HFFc6 (cell line): ENCODE measurements at places on chromosomes 6 and 20.

- DNase-seq: no peak
These were observed 57.4 kb downstream of the TMC2 start for GRCh38 chr20:2593756-2594155.

DNA sequence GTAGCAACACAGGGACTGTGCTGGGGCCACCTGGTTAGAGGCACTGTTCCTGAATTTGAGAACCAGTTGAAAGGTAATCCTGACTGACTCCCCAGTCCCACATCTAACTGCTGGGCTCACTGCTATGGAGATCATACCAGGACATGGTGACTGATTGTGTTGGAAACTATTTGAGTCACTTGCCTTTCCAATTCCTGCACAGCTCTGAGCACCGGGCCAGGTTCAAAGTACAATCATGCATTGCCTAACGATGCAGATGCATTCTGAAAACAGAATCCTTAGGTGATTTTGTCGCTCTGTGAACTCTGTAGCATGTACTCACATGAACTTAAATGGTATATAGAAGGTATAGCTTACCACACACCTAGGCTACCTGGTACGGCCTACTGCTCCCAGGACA, 215.3 kb downstream of the BMP7 start:
- DNase-seq: no peak

DNA sequence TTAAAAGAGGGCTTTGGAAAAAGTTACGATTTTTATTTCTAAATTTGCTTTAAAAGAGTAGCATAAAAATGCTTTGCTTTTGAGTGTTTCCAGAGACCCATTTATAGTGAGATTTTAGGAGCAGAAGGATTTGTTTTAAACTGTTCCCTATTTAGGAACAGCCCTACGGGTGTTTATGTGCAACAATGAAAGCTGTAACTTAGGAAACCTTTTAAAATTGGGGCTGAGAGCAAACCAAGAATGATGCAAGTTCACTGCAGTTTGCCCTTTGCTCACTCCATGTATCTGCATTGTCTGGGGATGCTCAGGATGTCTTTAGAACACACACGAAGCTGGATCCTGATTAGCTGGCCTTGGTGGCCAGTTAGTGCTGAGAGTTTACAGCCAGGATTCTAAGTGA, 40.9 kb downstream of the GHRH start:
- DNase-seq: peak; percentile 5

- DNase-seq: no peak
These were observed 50.5 kb downstream of the SAMD5 start for GRCh38 chr6:147559006-147559405.

GRCh38 chr6:39686976-39687375, 38.2 kb downstream of the KIF6 start:
- DNase-seq: no peak

DNA sequence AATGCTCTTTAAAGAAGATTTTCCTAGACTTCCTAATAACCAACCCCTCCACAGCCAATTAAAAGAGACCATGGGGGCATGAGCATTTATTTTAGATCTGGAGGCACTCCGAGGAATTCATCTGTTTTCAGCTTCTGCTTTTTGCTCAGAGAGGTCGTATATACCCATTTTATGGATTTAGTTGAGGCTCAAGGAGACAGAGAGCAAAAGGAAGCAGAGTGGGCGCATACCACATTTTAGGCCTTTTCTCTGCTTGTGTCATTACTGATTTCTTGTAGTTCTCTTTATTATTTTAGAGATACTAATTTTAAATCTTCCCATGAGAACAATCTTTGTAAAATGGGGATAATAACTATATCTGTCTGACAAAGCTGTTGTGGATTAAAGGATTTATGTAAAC, 129.6 kb upstream of the IFNGR1 start:
- no peak for DNase-seq

- DNase-seq: no peak
These were observed 841.6 kb upstream of the GJE1 start for GRCh38 chr6:141290941-141291721.

- DNase-seq: no peak
These were observed 28.8 kb downstream of the FAM229B start for GRCh38 chr6:112116221-112116620.

DNA sequence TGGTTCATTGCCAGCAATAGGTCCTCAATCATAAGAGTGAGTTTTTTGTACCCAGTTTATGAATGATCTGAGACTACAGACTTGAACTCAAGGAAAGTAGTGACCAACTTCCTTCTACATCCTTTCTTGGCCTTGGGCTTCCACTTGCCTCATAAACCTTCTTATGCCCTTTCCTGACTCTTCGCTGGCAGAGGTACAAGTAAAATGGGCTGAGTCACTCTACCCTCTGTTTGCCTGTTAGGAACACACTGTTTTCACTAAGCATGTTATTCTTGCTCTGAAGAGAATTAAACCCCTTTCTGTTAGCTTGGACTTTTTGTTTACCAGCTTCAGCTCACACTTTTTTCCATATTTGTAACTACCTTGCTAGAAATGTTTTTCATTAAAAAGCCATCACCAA, 74.4 kb downstream of the PKHD1 start:
- no peak for DNase-seq

DNA sequence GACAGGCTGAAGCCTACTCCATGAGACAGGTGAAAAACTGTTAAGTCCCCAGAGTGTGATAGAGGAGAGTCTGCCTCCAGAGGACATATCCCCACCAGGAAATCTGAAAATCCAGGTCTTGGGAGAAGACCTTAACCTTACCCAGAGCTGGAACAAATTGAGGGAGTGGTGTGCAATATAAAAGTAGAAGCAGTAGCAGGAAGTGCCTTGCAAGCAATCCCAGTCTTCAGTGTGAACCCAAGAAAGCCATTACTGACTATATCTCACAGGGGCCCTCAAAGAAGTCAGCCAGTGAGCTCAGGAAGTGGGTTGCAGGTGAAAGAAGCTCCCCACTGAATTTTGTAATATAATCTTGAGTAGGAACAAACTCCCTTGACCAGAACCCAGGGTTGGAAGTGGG, 41.9 kb upstream of the PKIB start:
- DNase-seq: no peak

- DNase-seq: no peak
These were observed 26.7 kb upstream of the PDE10A start for GRCh38 chr6:165689699-165690098.

- DNase-seq: no peak
These were observed 31.4 kb downstream of the TMEM181 start for GRCh38 chr6:158591134-158591809.

- DNase-seq: no peak
These were observed 138.8 kb upstream of the LAMA2 start for GRCh38 chr6:128743974-128744765.

DNA sequence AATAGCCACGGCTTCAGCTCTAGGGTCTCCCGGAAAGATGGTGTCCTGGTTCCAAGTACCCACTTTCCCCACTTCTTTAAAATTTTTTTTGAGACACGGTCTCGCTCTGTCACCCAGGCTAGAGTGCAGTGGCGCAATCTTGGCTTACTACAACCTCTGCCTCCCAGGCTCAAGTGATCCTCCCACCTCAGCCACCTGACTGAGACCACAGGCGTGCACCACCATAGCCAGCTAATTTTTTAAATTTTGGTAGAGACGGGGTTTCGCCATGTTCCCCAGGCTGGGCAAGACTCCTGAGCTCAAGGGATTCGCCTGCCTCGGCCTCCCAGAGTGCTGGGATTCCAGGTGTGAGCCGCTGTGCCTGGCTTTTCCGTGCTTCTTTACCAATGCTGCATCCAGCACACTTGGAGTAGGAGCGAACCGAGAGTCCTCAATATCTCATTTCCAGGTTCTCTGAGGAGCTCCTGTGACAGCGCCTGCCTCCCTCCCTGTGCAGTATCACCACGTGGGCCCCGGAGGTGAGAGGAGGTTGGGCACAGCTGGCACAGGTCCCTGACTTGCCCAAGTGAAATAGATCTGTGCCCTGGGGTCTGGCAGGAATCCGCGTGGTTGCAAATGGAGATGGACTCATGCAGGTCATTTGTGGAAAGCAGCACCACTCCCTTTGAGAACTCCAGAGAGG, 37.3 kb downstream of the EZR start:
- no peak for DNase-seq

DNA sequence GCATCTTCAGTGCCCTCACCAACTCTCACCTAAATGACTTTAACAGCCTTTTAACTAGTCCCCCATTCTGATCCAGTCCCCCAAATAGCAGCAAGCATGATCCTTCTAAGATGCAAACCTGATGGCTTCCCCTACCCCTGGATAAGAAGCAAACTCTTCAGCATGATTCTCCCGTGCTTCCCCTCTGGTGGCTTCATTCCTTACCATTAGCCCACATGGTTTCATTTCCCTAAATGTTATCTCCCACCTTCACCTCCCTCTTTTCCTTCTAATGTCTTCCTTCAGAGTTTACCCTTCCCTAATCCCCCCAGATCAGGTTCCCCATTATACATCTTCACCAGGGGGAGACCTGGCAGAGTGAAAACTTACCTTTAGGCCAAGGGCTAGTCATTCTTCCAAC, 4.0 kb upstream of the RAB5IF start:
- DNase-seq: no peak

DNA sequence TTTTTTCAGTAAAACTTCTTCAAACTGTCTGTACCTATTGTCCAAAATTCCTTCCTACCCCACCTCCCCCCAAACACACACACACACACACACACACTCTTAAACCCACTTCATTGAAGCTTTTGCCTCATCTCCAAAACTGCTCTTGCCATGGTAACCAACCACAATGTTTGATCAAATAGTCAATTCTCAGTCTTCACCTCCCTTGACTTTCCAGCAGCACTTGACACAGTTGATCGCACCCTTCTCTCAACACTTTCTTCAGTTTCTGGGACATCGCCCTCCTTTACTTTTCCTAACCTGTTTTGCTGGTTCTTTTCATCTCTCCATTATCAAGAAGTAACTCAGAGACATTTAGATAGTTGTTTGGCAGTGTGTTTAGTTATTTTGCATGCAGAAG, 71.5 kb upstream of the COL21A1 start:
- DNase-seq: no peak

- DNase-seq: peak; percentile 47
These were observed 67.0 kb upstream of the TNFAIP3 start for GRCh38 chr6:137799950-137800568.

GRCh38 chr6:108113557-108114519, 39.3 kb upstream of the OSTM1 start:
- DNase-seq: peak; percentile 50

DNA sequence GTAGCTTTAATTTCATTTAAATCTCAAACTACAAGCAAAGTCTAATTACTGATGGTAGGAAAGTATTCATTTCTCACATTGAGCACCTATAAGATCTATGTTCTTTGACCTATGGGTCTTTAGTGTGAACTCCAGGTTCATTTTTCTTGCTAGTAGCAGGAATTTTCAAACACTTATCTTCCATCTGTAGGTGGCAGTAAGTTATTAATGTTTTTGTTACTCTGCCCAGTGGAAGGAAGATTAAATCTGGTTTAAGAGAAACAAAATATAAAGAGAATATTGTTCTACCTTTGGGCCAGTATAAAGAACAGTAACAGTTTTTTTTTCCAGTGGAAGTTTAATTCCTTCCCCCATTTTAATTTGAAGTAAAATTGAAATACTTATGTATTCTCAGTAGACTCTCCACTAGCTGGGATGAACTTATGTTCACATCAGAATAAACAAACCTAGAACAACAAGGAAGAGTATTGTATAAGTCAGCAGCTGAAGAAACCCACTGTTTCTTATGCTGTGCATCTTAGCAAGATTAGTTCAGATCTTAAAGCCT, 328.2 kb downstream of the PHF3 start:
- no peak for DNase-seq

- no peak for DNase-seq
These were observed 36.9 kb upstream of the CD2AP start for GRCh38 chr6:47440719-47441118.

- no peak for DNase-seq
These were observed 110.5 kb downstream of the TULP4 start for GRCh38 chr6:158422629-158423238.

DNA sequence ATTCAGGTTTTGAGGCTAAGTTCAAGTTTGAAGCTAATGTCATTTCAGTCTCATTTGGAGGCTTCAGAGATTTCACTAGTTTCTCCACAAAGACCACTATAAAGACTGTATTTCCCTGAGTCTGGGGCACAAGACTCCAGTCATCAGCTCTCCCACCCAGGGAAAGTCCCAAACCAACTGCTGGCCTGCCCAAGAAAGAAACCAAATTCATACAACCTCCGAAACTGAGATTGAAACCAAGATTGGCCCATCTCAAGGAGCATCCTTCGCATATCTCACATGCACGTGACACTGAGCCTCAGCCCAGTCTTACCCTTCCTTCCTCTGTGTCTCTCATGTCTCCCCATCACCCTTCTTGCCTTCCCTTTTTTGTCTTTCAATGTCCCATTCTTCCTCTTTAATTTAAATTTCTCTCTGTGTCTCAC, 3.5 kb upstream of the LTA start:
- DNase-seq: no peak

DNA sequence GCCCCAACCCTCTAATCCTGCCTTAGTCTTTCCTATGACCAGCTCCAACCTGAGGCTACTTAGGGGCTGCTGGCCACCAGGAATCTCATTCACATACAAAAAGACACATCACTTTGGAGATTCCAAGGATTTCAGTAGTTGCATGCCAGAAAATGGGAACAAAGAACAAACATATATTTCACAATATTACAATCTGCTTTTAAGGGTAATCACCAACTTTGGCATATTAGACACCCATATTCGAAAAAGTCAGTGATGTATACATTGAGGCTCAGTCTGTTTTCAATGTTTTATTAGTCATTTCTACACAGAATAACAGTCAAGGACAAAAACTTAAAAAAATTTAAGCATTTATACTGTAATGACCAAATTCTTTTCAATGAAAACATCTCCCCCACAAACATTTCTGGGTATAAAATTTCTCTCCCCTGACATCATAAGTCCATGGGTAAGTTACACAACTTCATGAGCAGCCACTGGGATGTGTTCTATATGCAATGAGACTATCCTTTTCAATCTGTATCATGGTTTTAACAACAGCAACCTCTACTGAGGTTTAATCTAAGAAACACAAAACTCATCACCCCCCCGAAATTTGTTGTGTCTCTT, 103.5 kb downstream of the MAP7 start:
- no peak for DNase-seq

GRCh38 chr6:107666084-107666980, 157.8 kb downstream of the SCML4 start:
- no peak for DNase-seq

GRCh38 chr20:38798266-38798665, 7.2 kb upstream of the PPP1R16B start:
- DNase-seq: no peak

GRCh38 chr20:34536798-34537394, 20.7 kb downstream of the DYNLRB1 start:
- DNase-seq: no peak

GRCh38 chr6:148835920-148836441, 89.2 kb downstream of the UST start:
- peak; percentile 82 for DNase-seq

GRCh38 chr6:163415620-163416556, 1.4 kb downstream of the QKI start:
- peak; percentile 41 for DNase-seq

DNA sequence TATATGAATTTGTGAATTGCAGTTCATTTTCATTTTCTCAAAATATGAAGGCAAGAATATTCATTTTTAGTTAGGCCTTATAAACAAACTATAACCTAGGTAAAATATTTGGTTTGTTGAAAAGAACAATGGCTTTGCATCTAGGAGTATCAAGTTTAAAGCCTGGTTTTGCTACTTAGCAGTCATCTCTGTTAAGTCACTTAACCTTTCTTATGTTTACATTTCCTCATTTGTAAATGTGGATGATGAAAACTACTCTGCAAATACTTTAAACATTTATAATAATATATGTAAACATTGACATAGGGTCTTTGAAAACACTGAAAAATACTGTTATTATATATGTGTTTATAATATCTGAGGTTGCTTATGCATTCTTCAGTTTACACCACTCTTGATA, 135.5 kb downstream of the CENPW start:
- DNase-seq: no peak
